CD8-positive, alpha-beta memory T cell (primary cell): ENCODE measurements at places on chromosomes 2 and 18. TPM values are rescaled to one million over a fixed set of nuclear protein-coding genes. Genes with fewer than 3 reads are reported as not detected.
A peak's percentile ranks its signal among the peaks of the same experiment; 100 is the strongest.

The OSR1 gene
- not detected for total RNA-seq

The PDE1A gene
- not detected for total RNA-seq

The ST8SIA5 gene
- not detected for total RNA-seq

The CYP26B1 gene
- not detected for total RNA-seq

The PDE6D gene
- 35.5 TPM for total RNA-seq

The CRYBA2 gene
- total RNA-seq, result not detected

The TMEFF2 gene
- total RNA-seq, result not detected

The PSD4 gene
- total RNA-seq, result 193 TPM

The KCNF1 gene
- total RNA-seq, result not detected

GRCh38 chr2:74671479-74671878 is 17.4 kb downstream of the SEMA4F start:
- no peaks in the 10 kb centered on the region for H3K4me1 ChIP-seq
- no peak for DNase-seq
- H3K27me3 ChIP-seq, result no peaks in the 10 kb centered on the region
- H3K36me3 ChIP-seq, result peaks cover 19% of the 10 kb centered on the region

GRCh38 chr2:26971911-26972786 is 1.7 kb downstream of the MAPRE3 start:
- no peak overlapping the region for H3K4me3 ChIP-seq
- H3K4me1 ChIP-seq, result peaks cover 7% of the 10 kb centered on the region
- peak overlapping the region; percentile 60 for H3K27ac ChIP-seq

- no peak for DNase-seq
- no peak overlapping the region for H3K27ac ChIP-seq
- H3K4me1 ChIP-seq, result no peaks in the 10 kb centered on the region
- no peak overlapping the region for H3K4me3 ChIP-seq
These were observed 239.3 kb downstream of the GBX2 start for GRCh38 chr2:235928751-235929370.

GRCh38 chr2:173431191-173431590 is 76.5 kb downstream of the CDCA7 start:
- no peaks in the 10 kb centered on the region for H3K4me1 ChIP-seq
- H3K27ac ChIP-seq, result no peak overlapping the region
- H3K27me3 ChIP-seq, result no peaks in the 10 kb centered on the region
- no peak for DNase-seq

DNA sequence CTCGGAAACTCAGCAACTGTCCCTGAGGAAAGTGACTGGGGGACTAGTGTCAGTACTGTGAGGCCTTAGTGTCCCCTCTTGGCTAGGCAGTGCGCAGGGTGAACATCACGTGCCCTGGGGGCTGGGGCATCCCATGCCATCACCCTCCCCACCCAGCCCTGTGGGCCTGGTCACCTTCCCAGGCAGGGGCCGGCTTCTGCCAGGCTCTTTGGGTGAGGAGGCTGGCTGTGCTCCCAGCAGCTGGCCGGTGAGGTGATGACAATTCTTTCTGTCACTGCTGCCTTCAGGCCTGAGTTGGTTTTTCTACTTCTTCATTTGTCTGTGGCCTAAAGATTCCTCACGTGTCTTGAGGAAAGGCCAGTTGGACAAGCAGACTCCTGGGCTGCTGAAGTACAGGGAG is 180.8 kb downstream of the KLHL29 start:
- no peaks in the 10 kb centered on the region for H3K36me3 ChIP-seq
- no peak overlapping the region for H3K4me3 ChIP-seq
- DNase-seq, result no peak
- H3K27me3 ChIP-seq, result no peaks in the 10 kb centered on the region
- no peaks in the 10 kb centered on the region for H3K4me1 ChIP-seq
- no peak overlapping the region for H3K27ac ChIP-seq

DNA sequence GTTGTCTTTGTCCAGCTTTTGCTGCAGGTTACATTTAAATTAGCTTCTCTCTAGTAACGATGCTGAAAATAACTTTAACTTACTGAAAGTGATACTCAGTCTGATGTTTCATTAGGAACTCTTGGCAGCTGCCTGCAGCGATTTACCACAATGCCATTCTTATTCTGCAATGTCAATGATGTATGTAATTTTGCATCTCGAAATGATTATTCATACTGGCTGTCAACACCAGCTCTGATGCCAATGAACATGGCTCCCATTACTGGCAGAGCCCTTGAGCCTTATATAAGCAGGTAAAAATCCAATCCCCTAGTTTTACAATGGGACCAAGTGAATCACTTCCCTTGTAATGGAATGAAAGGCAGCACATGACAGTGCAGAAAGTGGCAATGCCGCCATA is 16.3 kb upstream of the MFF start:
- H3K4me3 ChIP-seq, result no peak overlapping the region
- no peak overlapping the region for H3K27ac ChIP-seq
- H3K36me3 ChIP-seq, result no peaks in the 10 kb centered on the region
- DNase-seq, result no peak
- H3K4me1 ChIP-seq, result no peaks in the 10 kb centered on the region

DNA sequence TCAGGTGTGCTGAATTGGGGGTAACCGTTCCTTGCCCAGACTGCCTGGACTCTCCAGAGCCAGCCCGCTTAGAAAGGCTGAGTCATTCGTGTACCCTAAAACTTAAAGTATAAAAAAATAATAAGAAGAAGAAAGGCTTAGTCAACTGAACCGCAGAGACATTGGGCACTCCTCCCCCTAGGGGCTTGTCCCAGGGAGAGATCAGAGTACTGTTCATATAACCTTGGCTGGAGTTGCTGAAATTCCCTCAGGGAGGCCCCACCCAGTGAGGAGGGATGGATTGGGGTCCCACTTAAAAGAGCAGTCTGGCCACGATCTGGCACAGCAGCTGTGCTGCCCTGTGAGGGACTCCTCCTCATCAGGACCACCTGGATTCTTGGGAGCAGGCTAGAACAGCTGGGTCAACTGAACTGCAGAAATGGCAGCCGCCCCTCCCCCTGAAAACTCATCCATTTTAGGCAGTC is 37.2 kb downstream of the ANKRD12 start:
- no peak overlapping the region for H3K27ac ChIP-seq
- H3K4me1 ChIP-seq, result peaks cover 26% of the 10 kb centered on the region
- no peaks in the 10 kb centered on the region for H3K36me3 ChIP-seq
- H3K4me3 ChIP-seq, result no peak overlapping the region
- no peaks in the 10 kb centered on the region for H3K27me3 ChIP-seq

DNA sequence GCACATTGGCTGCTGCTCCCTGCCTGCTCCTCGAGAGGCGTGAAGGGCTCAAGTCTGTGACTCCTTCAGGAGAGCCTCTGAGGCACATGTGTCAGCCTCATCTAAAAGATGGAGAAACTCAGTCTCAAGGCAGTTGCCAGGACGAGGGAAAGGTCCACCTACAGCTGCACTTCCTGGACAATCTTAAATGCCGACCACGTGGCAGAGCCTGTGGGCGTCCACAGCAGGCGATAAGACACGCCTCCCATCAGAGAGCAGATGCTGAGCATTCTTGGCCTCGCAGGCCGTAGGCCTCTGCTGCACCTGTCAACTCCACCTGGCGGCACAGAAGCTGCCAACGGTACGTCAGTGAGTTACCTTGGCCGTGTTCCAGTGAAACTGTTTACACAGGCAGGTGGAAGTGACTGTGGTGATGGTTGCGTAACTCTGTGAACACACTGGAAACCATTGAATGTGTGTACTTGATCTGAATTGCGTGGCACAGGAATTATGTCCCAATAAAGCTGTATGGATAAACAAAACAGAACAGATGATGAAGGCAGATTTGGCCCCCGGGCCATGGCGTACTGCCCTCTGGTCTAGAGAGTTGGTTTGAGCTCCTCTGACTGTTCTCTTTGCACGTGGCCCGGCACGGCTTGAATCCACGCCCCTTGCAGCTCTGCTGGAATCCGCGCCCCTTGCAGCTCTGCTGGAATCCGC is 114.5 kb downstream of the RNF144A start:
- no peak overlapping the region for H3K4me3 ChIP-seq
- no peak for DNase-seq
- no peaks in the 10 kb centered on the region for H3K27me3 ChIP-seq
- no peak overlapping the region for H3K27ac ChIP-seq
- H3K4me1 ChIP-seq, result peaks cover 5% of the 10 kb centered on the region
- H3K36me3 ChIP-seq, result peaks cover 32% of the 10 kb centered on the region

- H3K4me3 ChIP-seq, result no peak overlapping the region
- no peaks in the 10 kb centered on the region for H3K4me1 ChIP-seq
- no peaks in the 10 kb centered on the region for H3K27me3 ChIP-seq
- H3K36me3 ChIP-seq, result no peaks in the 10 kb centered on the region
These were observed 141.4 kb downstream of the KCTD1 start for GRCh38 chr18:26406854-26407517.

DNA sequence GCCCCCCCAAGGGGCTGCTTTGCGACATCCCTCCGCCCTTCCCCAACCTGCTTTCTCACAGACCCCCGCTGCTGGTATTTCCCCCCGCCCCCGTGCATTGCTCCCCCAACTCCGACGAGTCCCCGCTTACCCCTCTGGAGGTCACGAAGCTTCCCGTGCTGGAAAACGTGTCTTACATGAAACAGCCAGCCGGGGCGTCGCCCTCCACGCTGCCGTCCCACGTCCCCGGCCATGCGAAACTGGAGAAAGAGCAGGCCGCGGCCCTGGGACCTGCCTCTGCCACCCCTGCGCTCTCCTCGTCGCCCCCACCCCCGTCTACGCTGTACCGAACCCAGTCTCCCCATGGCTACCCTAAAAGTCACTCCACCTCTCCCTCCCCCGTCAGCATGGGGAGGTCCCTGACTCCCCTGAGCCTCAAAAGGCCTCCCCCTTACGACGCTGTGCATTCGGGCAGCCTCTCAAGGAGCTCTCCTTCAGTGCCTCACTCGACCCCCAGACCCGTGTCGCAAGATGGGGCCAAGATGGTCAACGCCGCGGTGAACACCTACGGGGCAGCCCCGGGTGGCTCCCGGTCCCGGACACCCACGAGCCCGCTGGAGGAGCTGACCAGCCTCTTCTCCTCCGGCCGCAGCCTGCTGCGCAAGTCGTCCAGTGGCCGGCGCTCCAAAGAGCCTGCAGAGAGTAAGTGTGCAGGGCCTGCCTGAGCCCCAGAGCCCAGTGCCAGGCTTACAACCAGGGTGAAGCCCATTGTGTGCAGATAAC is 183.0 kb downstream of the NYAP2 start:
- no peak for DNase-seq
- H3K4me1 ChIP-seq, result no peaks in the 10 kb centered on the region
- no peak overlapping the region for H3K4me3 ChIP-seq
- no peaks in the 10 kb centered on the region for H3K27me3 ChIP-seq
- no peaks in the 10 kb centered on the region for H3K36me3 ChIP-seq

GRCh38 chr18:8745355-8746014 is 40.1 kb downstream of the MTCL1 start:
- no peak for DNase-seq
- peaks cover 38% of the 10 kb centered on the region for H3K4me1 ChIP-seq
- H3K36me3 ChIP-seq, result no peaks in the 10 kb centered on the region
- H3K27ac ChIP-seq, result no peak overlapping the region

GRCh38 chr2:224957540-224958461 is 84.5 kb downstream of the DOCK10 start:
- H3K27ac ChIP-seq, result no peak overlapping the region
- no peak for DNase-seq
- no peaks in the 10 kb centered on the region for H3K36me3 ChIP-seq
- no peaks in the 10 kb centered on the region for H3K27me3 ChIP-seq
- no peak overlapping the region for H3K4me3 ChIP-seq
- peaks cover 45% of the 10 kb centered on the region for H3K4me1 ChIP-seq

DNA sequence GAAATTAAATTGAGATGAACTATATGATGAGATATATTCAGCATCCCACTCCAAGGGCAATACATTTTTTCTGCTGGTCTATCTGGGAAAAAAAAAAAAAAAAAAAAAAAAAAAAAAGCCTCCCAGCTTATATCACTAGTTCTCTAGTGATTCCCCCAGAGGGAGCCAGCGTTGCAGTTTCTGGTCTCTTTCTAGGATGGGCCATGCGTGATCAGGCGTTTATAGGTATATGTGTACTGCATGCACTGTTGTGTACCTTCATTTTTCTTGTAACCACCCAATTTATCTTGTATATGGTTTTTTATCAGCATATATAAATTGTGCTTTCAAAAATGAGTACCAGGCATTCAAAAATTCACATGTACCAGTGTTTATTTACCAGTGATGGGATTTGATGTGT is 35.1 kb downstream of the DCDC2C start:
- no peaks in the 10 kb centered on the region for H3K36me3 ChIP-seq
- DNase-seq, result no peak
- no peak overlapping the region for H3K27ac ChIP-seq
- peaks cover 3% of the 10 kb centered on the region for H3K27me3 ChIP-seq
- no peak overlapping the region for H3K4me3 ChIP-seq

DNA sequence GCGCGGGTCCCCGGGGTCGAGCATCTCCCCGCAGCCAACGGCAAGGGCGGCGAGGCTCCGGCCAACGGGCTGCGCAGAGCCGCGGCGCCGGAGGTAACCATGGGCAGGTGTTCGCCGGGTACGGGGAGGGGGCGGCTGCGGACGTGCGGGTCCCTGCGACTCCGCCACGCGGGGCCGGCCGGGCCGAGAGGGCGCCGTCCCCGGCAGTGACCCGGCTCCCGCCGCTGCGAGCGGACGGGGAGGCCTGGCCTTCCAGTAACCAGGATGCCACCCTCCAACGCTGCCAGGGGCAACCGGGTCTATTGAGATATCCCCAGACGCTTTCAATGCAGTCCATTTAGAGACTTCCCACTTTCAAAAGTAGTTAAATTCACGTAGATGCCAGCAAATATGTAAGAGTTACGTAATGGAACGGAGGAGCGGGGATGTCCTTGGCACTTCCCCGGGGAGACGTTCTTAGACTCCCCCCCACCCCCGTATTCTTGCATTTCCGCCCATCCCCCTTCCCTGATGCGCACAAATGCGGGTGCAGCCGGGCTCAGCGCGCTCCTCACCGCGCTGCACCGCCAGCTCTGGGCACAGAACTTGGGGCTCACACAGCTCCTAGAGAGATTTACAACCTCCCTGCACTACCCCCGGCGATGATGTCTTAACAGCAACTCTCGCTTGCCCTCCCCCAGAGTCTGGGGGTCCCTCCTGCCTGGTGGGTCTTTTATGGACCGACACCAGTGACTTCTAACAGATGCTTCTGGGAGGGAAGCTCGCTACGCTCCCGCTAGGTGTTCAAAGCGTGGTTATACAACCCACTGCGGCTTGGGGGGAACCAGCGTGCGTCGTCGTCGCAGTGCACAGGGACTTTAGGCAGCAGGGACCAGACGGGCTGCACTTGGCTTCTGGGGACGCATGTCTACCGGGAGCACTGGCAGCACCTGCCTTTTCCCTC is 657 bp downstream of the SGPP2 start:
- peaks cover 9% of the 10 kb centered on the region for H3K4me1 ChIP-seq
- peaks cover 14% of the 10 kb centered on the region for H3K27me3 ChIP-seq
- no peaks in the 10 kb centered on the region for H3K36me3 ChIP-seq

DNA sequence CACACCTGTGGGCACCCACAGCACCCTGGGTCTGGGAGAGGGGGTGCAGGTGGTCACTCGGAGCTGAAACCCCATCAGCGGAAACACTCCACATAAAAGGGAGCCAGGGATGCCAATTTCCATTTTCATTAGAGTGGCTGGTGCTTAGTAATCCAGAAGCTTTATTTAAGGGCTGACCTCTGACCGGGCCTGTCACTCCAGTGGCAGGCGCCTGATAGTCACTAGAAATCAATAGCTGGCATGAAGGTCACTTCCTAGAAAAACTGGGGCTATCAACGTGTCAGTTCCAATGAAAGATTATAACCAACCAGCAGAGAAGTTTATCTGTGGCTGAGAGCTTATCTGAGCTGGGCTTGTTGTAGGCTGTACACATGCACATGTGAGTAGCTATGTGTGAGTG is 333.7 kb upstream of the SKOR2 start:
- no peak overlapping the region for H3K27ac ChIP-seq
- no peaks in the 10 kb centered on the region for H3K27me3 ChIP-seq
- no peaks in the 10 kb centered on the region for H3K4me1 ChIP-seq
- no peak for DNase-seq
- no peak overlapping the region for H3K4me3 ChIP-seq

GRCh38 chr2:1654696-1655374 is 89.5 kb downstream of the PXDN start:
- DNase-seq, result no peak
- no peaks in the 10 kb centered on the region for H3K36me3 ChIP-seq
- no peak overlapping the region for H3K27ac ChIP-seq
